ENCODE measurements at places on chromosomes 1 and 21.

GRCh38 chr21:36973986-36974850 lies 7.7 kb upstream of the HLCS start:
- no peak for DNase-seq

DNA sequence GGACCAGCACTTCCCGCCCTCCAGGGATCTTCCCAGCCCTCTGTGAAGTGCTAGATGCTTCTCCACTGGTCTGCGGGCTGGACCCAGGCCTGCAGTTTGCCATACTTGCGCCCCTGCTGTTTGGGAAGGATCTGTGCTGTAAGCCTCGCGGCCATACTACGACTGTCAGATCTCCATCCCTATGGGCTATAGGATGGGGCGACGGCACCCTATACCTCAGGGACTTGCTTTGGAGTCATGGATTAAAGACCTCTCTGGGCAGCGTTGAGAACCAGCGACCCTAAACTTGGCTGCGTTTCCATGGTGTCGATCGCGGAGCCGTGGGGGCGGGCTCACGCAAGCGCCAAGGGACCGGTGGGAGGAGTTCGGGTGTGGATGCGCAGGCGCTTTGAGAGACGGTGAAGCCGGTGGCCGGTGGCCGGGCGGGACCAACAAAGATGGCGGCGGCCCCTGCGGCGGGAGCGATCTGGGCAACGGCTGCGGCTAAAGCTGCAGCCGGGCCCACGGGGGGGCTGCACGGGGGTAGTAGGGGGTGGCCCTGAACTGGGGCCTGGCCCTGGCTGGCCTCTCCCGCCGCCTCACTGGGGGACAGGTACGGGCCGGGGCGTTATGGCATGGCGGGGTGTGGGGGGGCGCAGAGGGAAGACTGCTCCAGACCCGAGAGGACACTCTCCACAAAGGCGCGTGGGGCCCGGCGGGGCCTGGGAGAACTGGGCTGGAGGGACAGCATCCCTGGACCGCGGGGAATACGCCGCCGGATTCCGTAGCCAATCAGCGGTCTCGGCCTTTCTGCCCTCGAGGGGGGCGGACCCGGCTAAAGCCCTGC lies at the start of gene USP21:
Gene USP21, plus strand, starts transcription at position 414 of the 826 bp plus-strand sequence. CDS start 1,141 bp downstream, outside the sequence.
- DNase-seq = peak; percentile 90

DNA sequence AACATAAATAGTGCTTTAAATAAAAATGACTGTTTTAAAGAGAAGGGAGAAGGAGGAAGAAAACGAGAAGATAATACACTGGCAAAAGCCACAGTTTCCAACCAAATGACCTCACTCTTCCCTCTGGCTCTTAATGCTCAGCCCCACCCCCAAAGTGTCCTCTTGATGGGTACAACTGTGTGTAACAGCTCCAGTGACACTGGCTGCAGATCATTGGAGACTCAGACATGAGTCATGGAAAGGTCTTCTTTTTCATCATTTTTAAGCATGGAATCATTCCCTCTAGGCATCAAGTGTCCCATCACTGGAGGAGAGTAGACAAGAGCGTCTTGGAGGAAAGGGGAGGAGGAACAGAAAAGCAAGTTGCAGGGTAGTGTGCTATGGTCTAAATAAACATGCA lies 333.0 kb downstream of the PAPPA2 start:
- no peak for DNase-seq

GRCh38 chr1:215241451-215241850 lies 158.9 kb downstream of the KCNK2 start:
- no peak for DNase-seq

DNA sequence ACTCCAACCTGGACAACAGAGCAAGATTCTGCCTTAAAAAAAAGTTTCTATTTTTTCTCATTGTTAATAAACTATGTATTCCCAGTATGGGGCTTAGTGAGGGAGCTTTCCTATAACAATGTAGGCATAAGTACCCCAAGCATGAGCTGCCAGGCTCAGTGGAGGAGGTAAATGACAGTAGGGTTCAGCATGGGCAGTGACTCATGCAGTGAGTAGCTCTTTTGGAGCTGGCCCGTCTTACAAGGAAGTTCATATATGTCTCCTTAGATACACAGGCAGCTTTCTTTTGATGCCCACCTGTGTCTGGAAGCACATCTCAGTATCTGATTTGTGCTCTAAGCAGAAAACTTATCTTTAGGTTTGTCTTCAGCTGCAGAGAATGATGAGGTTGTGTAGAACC lies 57.9 kb downstream of the ZNF678 start:
- no peak for DNase-seq

DNA sequence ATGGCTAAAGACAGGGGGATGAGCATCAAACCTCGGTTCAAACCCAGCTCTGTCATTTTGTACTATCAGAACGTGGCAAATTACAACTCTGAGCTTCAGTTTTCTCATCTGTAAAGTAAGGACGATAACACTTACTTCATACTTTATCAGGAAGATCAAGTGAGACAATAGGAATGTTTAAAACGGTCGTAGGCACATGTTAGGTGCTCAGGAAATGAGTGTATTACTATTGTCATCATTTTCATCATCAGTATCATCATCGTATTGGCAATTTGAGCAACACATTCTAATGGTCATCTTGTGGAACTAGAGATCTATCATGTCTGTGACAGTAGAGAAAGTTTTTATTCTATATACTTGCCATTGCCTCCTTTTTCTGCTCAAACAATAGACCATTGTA lies 22.1 kb upstream of the GADD45A start:
- no peak for DNase-seq
